ENCODE measurements at places on chromosomes 1 and 21. TPM values are rescaled to one million over a fixed set of nuclear protein-coding genes. Genes with fewer than 3 reads are reported as not detected.

FNDC5 gene
- total RNA-seq: 8.3 TPM

KRTAP19-3 gene
- total RNA-seq: not detected

DNA sequence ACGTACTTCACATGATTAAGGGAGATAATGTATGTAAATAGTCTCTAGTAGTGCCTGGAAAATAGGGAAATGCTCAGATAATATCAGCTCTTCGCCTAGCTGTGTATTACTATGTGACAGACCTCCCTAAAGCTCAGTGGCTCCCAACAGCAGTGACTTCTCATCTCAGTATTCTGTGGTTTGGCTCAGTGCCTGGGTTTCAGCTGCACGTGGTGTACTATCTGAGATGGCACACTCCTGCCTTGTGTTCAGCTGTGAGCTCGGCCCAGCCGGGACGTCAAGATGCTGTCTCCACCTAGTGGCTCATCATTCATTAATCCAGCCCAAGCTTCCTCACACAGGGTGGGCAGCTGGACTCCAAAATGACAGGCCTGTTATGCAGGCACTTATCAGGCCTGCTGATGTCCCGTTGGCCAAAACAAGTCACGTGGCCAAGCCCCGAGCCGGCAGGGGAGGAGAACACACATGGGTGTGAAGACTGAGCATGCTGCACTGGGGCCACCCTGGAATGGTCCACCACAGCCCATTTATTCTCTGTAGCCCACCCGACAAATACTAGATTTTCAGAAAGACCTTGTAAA lies 17.8 kb downstream of the SLFNL1 start:
- H3K27me3 ChIP-seq: no peaks in the 10 kb centered on the region
- peak; percentile 87 for DNase-seq
- H3K36me3 ChIP-seq: peaks cover 95% of the 10 kb centered on the region

DNA sequence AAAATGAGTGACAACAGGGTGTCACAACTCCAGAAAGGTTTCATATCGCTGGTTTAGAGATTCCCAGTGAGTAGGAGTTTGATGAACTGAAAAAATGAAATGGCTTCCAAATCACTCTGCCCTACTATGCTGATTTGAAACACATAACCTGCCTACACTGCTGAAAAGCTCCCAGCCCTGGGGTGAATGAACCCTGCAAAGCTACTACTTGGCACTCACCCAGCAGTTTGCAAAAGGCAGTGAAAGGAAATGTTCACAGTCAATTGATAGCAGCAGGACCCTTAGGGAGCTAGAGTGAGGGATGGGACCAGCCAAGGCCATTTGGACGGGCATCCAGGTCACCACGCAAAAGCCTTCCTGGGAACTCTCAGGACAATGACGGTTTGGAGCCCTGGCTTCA lies 44.4 kb upstream of the SRP9 start:
- no peaks in the 10 kb centered on the region for H3K36me3 ChIP-seq
- peaks cover 16% of the 10 kb centered on the region for H3K4me1 ChIP-seq
- H3K4me3 ChIP-seq: no peak overlapping the region
- H3K27ac ChIP-seq: no peak overlapping the region
- DNase-seq: peak; percentile 35

GRCh38 chr1:67753776-67754525 lies 69.0 kb downstream of the GADD45A start:
- no peaks in the 10 kb centered on the region for H3K27me3 ChIP-seq
- H3K4me3 ChIP-seq: no peak overlapping the region
- H3K4me1 ChIP-seq: peaks cover 13% of the 10 kb centered on the region
- no peaks in the 10 kb centered on the region for H3K36me3 ChIP-seq
- DNase-seq: peak; percentile 57
